T47D (cell line): ENCODE measurements at places on chromosomes 16 and 17.

GRCh38 chr17:49552070-49552751, 23.5 kb upstream of the NXPH3 start:
- DNase-seq, result no peak

DNA sequence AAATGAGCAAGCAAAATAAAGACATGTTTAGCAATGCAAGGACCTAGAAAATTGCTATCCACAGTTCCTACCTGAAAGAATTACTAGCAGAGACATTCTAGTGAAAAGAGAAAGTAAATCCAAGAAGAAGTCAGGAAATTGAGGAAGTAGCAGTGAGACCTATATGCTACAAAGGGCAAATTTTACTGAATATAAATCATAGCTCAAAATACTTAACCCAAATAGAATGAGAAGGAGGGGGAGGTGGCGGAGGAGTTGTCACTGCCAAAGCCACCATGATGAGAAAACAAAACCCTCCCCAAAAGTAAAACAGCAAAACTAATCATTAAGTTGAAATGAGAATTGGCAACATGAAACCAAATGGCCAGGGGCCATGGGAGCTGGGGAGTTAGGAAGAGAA, 39.3 kb downstream of the PITPNM3 start:
- DNase-seq, result no peak

- no peak for DNase-seq
Measured at GRCh38 chr17:47856830-47857229, 5.9 kb upstream of the SP6 start.

DNA sequence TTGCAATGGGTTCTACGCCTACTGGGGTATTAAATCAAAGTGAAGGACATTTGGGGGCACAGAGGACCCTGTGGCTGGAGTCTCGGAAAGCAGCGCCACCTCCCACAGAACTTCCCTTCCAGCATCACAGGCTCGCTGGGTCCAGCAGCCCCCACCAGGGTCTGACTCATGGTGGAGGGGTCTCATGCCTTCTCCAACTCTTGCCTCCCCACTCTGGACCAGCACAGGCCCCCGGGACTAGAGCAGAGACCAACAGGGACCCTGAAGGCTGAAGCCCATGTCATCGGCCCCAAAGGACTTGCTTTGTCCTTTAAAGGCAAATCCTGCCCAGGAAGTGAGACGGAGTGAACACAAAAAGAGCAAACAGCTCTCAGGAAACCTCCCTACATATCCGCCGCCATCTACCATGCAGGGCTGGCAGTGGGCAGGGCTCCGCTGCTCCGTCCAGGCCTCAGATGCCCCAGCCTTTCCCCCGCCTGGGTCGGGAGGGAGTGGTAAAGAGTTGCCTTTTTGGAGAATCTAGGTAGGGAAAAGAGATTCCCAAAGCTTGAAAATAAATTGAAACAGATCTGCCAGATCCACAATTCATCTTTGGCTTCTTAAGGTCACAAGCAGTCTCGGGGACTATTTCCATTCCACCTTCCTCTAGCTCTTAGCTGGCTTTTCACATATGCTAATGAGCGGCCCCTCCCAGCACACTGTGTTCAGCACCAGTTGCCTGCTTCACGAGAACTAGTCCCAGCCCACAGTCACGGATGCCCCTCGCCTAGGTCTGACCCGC, 2.1 kb upstream of the GPRC5C start:
- no peak for DNase-seq

DNA sequence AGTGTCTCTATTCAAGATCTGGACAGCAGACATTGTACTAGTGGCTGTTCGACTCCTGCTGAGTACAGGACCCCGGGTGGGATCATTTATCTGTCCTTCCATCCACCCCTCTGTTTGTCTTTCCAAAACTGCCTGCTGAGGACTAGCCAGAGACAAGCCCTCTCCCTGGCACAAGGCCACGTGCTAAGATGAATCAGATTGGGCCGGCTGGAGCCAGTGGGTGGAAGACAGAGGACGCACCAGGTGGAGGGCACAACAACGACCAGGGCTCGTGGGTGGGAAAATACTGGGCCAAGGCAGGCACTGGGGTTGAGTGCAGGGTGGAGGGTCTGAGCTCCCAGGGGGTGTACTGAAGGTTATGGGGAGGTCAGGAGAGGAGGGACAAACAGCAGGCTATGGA, 1.4 kb upstream of the CA7 start:
- DNase-seq, result no peak

GRCh38 chr17:80109066-80109660, 7.8 kb downstream of the GAA start:
- DNase-seq, result no peak
